ENCODE measurements at places on chromosomes 2 and 18.

DNA sequence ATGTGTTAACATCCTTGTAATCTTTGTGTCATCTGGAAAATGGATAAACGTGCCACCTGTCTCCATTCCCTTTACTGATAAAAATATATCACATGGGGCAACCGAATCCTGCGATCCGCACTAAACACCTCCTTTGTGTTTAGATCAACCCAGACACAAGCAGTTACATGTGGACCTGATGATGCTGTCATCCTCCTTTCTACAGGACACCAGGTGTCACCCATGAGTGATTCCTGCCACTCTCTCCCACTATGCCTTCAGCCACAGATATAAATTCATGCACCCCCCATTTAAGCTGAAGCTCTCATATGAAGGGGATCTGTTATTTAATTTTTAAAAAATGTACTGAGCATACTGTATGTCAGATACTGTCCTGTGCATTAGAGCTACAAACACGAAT is 81.3 kb downstream of the VIT start:
- no peak for DNase-seq

DNA sequence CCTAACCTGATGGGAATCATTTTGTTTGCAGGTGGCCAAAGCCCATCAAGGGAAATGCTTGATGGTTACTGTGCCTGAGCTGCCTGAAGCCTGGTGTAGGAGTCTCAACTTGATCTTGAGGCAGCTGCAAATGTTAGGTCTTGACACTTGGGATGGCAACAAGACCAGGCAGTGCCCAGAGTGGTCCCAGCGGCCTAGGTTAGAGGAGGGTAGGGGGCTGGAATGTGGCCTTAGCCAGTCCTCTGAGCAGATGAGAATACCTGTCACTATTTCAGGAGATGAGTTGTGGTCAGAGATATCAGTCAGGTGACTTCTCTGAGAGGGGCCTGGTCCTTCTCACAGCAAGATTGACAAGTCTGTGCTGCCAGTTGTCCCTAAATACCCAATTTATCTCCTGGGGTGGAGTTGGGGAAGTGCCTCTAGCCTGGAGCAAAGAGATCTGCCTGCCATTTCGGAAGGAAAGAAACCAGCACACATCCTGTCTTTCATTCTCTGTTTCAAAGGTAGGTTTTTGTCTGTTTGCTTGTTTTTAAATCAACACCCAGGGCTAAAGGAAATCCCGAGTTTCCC is 13.4 kb downstream of the SPTBN1 start:
- DNase-seq: no peak

DNA sequence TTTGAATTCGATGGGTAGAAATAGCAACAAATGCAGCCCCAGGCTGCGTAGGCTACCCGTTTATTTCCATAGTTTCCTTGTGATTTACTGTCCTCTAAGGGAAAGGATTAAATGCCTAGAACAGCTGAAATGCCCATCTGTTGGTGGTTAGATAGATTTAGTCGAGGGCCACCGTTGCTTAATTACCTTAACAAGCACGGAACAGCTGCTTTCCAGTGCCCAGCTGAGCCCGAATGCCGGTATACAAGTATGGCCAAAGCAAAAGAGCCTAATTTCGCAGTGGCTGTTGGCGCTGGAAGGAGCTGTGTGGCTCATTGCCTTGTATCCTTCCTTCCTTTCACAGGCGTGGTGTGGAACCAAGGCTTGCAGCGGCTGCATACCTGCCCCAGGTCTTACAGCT is 109.1 kb downstream of the CABLES1 start:
- peak; percentile 92 for DNase-seq

GRCh38 chr2:23273786-23274185 is 111.2 kb upstream of the KLHL29 start:
- DNase-seq: peak; percentile 79

DNA sequence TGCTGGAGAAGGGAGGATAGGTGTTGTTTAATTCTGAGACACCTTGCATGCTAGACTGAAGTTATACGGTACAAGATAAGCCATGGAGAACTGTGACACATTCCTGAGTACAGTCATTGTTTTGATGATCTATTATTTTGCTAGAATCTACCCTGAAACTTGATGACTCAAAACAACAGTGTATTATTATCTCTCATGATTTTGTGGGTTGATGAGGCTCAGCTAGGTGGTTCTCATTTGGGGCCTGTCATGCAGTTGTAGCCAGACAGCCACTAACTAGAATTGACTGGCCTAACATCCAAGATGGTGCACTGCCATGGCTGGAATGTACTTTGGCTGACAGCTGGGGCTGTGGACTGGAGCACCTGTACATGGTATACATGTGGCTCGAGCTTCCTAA is 5.4 kb upstream of the IL1R1 start:
- no peak for DNase-seq

- no peak for DNase-seq
These were observed 110.6 kb upstream of the SIX2 start for GRCh38 chr2:45119855-45120254.

GRCh38 chr2:118851650-118852049 is 4.2 kb upstream of the EN1 start:
- DNase-seq: no peak

DNA sequence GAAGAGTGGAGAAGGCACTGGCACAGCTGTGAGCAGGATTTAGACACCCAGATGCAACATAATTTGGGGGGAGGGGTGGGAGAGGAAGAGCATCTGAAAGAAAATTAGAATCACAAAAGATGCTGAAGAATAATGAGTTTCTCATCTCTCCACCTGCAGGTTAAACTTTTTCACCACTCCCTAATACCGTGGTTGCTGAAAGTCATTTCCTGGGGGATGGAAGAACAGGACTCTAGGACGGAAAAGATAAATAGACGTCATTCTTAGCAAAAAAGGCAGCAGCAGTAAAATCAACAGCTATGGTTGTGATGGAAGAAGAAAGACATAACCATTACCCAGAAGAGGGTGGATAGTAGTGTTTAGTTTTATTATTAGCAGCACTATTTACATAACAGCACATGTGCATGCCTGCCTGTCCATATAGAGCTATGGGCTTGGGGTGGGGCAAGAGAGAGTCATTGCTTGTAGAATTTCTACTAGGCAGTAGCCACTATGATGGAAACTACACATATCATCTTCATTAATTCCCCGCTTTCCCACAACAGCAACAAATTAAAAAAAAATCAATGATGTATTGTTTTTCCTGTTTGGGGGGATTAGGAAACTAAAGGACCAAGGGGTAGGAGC is 212.2 kb downstream of the TRIB2 start:
- DNase-seq: no peak

- DNase-seq: no peak
These were observed 47.7 kb downstream of the TPO start for GRCh38 chr2:1460851-1461418.

- DNase-seq: no peak
These were observed 17.1 kb upstream of the CACNB4 start for GRCh38 chr2:152115952-152116351.

DNA sequence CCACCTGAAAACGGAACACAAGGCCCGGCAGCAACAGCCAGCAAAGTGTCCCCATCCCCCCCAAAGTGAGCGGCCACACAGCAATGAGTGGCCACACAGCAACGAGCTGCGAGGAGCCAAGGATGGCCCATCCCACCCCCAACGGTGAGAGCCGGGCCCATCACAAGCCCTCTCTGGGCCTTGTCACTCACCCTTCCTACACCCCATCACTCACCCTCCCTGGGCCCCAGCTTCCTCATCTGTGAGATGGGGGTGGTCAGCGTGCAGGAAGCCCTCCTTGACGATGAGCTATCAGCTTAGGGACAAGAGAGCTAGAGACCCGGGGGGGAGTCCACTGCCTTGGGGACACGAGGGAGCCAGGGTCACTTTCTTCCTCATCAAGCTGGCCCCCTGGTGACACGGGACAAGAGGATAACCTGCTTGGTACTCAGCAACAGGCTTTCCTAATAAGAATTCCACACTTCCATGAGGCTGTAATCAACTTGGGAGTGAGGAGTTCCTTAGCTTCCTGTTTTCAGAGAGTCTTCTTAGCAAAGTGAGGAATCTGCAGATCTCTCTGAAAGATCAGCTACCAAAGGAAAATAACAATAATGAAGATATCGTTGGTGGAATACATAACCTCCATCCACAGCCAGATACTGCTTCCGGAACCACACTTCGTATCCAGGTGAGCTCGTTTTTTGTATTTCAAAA is 92.8 kb downstream of the HDAC4 start:
- peak; percentile 1 for DNase-seq

GRCh38 chr2:11798701-11799435 is 52.4 kb downstream of the LPIN1 start:
- DNase-seq: no peak

DNA sequence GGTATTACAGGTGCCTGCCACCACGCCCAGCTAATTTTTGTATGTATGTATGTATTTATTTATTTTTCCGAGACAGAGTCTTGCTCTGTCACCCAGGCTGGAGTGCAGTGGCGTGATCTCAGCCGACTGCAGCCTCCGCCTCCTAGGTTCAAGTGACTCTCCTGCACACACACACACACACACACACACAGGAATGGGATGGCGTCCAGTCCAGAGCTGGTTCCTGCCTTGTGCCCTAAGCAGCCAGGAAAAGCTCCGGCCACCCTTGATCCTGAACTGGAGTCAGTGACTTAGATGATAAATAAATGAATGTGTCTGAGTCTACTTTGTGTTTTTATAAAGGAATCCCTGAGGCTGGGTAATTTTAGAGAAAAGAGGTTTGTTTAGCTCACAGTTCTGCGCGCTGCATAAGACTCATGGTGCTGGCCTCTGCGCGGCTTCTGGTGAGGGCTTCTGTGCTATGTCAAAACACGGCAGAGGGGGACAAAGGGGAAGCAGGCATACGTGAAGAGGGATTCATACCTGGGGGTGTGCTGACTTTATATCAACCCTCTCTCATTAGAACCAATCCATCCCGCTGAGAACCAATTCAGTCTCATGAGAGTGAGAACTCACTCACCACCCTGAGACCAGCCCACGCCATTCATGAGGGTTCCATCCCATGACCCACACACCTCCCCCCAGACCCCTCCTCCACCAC is 59.7 kb upstream of the PHLPP1 start:
- DNase-seq: no peak

DNA sequence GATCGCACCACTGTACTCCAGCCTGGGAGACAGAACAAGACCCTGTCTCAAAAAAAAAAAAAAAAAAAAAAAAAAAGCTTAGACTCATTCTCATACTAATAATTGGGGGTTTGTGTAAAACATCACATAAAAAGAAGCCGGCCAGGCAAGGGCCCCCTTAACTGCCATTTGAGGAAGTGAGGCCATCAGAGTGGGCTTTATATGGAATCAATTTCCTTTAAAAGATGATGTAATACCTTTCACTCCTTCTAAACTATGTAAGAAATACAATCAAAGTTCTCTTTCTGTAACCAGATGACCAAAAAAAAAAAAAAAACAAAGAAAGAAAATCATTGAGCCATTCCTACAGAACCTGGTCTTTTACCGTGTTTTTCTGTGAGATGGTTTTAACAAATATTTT is 13.1 kb upstream of the GPR55 start:
- DNase-seq: no peak

GRCh38 chr2:107936433-107937359 is 49.6 kb upstream of the SLC5A7 start:
- DNase-seq: peak; percentile 47

DNA sequence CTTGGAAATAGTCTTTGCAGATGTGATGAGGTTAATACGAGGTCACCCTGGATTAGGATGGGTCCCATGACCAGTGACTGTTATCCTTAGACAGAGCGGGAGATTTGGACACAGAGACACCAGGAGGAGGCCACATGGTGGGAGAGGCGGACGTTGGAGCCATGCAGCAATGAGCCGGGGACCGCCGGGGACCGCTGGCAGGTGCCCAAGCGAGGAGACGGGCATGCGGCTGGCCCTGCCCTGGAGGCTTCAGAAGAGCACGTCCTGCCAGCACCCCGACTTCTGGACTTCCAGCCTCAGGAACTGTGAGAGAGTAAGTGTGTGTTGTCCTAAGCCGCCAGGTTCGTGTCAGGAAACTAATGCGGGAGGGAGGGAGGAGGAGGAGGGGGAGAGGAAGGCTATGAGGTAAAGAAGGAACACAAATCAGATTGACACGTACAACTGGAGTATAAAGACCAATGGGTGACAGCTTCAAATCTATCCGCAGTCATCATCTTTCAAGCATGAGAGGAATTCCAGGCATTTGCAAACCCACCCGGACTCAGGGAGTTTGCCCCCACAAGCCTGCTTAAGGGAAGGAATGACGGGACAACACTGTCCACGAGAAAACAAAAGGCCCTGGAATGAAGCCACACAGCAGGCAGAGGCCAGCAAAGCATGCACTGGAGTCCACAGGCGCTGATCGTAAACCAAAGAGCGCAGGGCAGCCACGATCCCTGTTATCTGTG is 11.6 kb upstream of the BOK start:
- peak; percentile 94 for DNase-seq

DNA sequence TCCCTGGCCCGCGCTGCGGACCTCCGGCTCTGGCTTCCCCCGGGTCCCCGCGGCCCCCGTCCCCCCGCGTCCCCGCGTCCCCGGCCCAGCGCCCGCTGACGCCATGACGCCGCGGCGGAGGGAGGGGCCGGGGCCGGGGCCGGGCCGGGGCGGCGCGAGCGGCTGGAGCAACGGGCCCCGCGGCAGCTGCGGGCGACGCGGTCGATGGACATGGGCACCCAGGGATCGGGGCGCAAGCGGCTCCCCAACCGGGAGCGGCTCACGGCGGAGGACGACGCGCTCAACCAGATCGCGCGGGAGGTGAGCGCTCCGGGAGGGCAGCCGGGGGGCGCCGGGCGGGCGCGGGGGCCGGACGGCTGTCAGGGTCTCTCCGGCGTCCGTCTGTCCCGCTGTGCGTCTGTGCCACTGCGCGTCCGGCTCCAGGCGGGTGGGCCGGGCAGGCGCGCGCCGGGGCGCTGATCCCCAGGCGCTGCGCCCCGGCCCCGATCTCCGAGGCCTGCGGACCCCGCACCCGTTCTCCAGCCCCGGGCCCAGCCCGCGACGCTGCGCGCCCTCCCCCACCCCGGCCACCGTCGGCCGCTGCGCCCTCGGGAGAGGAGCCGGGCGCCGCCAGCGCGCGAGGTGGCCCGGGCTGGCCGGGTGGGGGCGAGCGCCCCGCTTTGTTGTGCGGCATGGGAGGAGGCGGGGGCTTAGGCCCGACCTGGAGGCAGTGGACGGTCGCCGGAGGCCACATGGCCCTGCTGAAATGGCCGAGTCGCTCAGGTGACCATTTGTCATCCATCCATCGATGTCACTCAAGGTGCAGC is at the start of gene LRRFIP1:
Gene LRRFIP1, plus strand, starts transcription at position 147 of the 806 bp plus-strand sequence. Its CDS starts 58 bp downstream, at position 205.
- DNase-seq: peak; percentile 72

DNA sequence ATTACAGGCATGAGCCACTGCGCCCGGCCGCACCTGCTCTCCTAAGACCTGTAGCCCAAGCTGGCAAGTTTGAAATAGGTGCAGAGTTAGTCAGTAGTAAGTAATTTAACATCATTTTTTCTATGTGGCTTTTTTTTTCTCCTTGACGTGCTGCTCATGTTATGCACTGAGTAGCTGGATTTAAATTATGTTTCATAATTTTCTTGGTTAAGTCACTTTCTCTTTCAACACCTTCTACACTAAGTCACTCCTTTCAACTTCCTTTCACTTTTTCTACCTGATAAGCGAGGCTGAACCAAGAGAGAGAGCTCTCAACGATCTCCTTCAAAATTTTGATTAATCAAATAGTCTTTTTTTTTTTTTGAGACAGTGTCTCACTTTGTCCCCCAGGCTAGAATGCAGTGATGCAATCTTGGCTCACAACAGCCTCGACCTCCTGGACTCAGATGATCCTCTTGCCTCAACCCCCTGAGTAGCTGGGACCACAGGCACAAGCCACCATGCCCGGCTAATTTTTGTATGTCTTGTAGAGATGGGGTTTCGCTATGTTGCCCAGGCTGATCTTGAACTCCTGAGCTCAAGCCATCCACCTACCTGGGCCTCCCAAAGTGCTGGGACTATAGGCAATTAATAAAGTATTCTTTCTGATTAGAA is 13.1 kb downstream of the CASP8 start:
- no peak for DNase-seq

Data from SJCRH30 (cell line).